ENCODE measurements at places on chromosomes 16 and 17.
A peak's percentile ranks its signal among the peaks of the same experiment; 100 is the strongest.

- peak; percentile 77 for DNase-seq
Observed at GRCh38 chr17:76623271-76624146, 20.0 kb downstream of the ST6GALNAC1 start.

- no peak for DNase-seq
Observed at GRCh38 chr17:82875407-82875856, 35.6 kb upstream of the ZNF750 start.

DNA sequence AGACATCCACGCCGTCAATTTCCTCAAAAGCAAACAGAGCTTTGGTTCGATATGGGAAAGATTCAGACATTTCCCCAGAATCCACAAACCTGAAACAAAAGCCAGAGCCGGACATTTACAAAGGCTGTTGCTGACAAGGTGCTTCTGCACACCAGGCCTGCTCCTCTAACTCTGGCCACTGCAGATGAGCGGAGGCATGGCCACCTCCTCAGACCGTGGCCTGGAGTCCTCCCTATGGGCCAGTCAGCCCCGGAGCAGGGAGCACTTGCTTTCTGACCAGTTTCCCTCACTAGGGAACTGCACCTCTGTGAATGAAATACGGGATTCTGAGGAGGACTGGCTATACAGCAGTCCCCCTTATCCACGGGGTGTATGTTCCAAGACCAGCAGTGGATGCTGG is 22.3 kb upstream of the TRAP1 start:
- no peak for DNase-seq

DNA sequence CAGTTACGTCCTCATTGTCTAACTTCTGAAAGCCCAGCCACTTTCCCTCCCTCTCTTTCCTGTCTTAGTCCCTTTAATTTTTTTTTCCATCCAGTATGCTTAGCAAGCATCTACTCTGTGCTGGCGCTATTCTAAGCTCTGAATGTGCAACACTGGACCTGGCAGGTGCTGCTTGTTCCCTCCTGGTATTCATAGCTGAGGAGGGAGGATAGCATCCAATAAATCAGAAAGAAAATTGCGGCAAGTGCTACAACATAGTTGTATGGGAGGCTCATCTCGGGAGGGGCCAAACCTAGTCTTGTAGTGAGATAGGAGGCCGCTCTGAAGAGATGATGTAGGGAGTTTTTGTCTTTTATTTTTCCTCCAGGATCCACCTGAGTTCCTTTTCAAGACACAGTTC is 457.3 kb upstream of the HSBP1 start:
- no peak for DNase-seq

DNA sequence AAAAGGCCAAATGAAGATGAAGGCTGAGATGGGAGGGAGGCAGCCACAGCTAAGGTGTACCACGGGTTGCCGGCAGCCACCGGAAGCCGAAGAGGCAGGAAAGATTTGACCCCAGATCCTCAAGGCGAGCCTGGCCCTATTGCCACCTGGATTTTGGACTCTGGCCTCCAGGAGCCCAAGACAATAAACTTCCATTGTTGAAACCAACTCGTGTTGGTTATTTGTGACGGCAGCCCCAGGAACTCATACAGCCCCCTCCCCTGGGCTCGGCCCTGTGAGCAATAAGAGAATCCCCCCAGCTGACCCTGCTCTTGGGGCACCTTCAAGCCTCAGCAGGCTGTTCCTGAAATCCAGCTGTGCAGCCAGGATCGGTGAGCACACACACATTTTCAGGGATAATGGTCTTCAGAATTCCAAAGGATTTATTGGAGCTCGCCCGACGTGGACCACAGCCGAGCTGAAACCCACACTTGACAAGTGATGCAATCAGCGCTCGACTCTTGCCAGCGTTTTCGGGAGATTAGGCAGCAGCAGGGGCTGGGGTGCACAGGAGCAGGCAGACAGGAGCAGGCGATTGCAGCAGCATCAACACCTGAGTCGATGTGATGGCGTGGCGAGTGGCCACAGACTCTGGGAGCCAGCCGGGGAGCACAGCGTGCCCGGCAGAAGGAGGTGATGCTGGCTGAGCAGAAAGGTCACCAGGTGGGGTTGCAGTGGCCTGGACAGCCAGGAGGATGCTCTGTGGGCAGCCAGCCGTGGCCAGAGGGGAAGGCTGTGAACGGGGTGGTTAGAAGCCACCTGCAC is 22.4 kb upstream of the CBX4 start:
- DNase-seq: no peak

DNA sequence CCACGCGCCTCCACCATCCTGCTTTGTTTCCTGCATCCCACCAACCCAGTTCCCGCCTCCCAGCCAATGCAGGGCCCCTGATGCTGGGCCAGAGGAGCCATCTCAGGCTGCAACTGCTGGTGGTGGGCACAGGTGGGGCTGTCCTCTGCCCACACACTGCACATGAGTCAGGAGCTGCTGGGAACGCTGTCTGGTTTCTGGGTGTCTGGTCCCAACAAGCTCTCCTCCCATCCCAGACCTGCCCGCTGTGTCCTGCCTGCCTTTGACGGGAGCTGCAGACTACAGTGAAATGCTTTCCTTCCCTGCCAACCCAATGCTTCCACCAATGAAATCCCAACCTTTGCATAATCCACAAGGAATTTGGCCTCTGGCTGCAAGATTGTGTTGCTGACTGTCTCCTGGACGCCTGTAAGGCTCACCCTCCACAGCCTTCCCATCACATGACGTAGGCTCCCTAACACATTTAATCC is 98.9 kb downstream of the N4BP1 start:
- DNase-seq: peak; percentile 56

GRCh38 chr16:77212741-77213541 is 13.7 kb downstream of the SYCE1L start:
- peak; percentile 45 for DNase-seq

DNA sequence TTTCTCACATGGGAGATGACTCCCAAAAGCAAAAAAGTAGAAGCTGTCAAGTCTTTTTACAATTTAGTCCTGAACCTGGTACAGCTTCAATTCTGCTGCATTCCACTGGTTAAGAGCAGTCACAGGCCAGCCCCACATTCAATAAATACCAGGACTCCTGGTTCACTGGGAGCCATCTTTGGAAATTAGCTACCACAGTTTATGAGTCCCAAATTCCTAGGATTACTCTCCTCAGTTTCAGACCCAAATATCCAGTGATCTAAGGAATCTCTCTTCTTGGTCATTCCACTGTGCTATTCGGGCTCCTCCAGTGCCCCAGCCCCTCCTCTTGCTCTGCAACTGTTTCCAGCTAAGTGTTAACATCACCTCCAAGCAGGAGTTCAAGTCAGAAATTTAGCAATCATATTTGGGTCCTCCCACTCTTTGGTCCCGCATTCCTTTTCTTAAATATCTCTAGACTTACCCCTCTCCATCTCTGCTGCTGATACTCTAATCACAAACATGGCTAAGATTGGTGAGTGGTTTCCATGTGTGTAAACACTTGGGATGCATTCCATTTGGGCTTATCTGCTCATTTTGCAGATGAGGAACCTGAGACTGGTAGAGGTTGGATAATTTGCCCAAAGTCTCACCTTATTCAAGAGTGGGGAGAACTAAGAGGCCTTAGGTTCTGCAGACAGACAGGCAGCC is 9.6 kb upstream of the WIPF2 start:
- peak; percentile 23 for DNase-seq
